ENCODE measurements at places on chromosomes 16 and 17.

DNA sequence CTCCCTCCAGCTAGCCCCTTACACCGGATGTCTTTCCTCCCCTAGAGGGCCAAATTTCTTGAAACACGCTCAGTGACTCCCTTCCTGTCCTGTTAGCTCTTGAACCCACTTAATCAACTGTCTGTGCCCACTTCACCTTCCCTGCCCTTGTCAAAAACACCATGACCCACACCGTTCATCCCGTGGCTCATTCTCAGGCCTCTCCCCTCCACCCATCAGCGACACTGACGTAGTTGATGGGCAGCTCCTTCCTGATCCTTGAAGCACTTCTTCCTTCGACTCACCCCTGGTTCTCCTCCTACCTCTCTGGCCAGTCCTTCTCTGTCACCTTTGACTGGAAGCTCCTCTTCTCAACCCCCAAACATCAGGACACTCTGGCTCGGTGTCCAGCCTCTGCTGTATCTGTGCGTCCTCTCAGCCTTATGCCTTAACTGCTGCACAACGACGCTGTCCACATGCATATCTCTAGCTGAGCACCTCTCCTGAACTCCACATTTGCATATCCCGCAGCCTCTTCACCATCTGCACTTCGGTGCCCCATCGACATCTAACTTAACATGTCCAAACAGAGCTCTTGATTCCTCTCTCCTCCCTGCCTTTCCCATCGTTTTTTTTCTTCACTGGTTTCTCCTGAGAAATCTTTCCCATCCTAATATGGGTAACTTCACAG is 39.3 kb upstream of the CCDC182 start:
- no peak for DNase-seq

GRCh38 chr17:56887105-56887504 is 26.7 kb downstream of the TRIM25 start:
- no peak for DNase-seq

- no peak for DNase-seq
Measured at GRCh38 chr17:44758414-44759085, at the start of gene ADAM11. Gene ADAM11 (plus strand): TSS chr17:44758988. CDS start chr17:44759200, 212 bp downstream.

GRCh38 chr16:78195797-78196196 is 96.3 kb downstream of the WWOX start:
- DNase-seq, result no peak

- no peak for DNase-seq
Measured at GRCh38 chr16:86955136-86955855, 361.9 kb downstream of the C16orf95 start.

- peak; percentile 85 for DNase-seq
Measured at GRCh38 chr16:53207810-53208752, 153.3 kb downstream of the CHD9 start.

GRCh38 chr17:36911001-36911400 is 26.3 kb upstream of the LHX1 start:
- DNase-seq, result no peak

All from cardiac fibroblast (primary cell).